Activated T-cell treated with anti-CD3 and anti-CD28 coated beads for 1 hour (primary cell): ENCODE measurements at places on chromosomes 7 and 10.

GRCh38 chr7:102320601-102321350 is 34.1 kb downstream of the SH2B2 start:
- DNase-seq: no peak

GRCh38 chr7:137082391-137082790 is 213.9 kb downstream of the CHRM2 start:
- no peak for DNase-seq

DNA sequence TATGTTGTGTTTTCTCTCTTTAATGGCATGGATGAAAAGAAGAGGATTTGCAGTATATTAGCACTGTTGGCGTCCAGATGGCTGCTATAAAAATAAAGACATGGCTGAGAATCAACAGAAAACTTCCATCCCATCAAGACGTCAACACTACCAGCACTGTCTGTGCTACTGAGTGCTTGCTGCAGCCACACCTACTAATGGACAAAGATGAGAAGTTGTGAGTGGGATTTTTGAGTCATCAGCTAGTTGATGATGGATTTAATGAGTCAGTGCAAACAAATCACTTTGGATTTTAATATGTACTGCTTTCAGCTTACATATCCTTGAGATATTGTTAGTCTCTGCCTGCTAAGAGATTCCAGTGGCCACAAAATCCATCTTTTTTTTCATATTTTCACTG is 631.0 kb upstream of the ANKRD30A start:
- no peak for DNase-seq

- DNase-seq: no peak
These were observed 153.3 kb downstream of the STK31 start for GRCh38 chr7:23863209-23863787.

GRCh38 chr7:150626696-150627095 is 5.5 kb downstream of the GIMAP6 start:
- DNase-seq: no peak

- DNase-seq: no peak
These were observed at the start of gene CPXM2 for GRCh38 chr10:123891144-123892071. TSS of gene CPXM2 (minus strand) at chr10:123891807. CDS start at chr10:123891659, 148 bp downstream.

- no peak for DNase-seq
These were observed 193.6 kb downstream of the MLLT10 start for GRCh38 chr10:21727452-21728168.

GRCh38 chr10:14736600-14737081 is 38.1 kb downstream of the FAM107B start:
- no peak for DNase-seq

- no peak for DNase-seq
These were observed 22.3 kb downstream of the CHST15 start for GRCh38 chr10:124071141-124071540.

- DNase-seq: no peak
These were observed 70.6 kb upstream of the GLCCI1 start for GRCh38 chr7:7897949-7898515.

DNA sequence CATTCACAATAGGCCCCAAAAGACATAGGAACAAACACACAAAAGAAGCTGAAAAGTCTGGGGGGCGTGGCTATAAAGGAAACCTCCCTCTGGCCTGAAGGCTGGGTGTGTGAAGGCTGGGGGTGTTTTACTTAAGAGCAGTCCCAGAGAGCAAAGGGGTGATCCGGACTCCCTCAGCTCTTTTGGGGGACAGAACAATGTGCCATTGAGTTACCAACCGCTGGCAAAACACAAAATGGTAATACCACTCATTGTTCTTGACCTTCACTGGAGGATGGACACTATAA is 189.0 kb downstream of the COBL start:
- DNase-seq: no peak

- no peak for DNase-seq
These were observed 84.3 kb downstream of the ELFN1 start for GRCh38 chr7:1754345-1754908.

GRCh38 chr10:7428673-7429350 is 18.0 kb upstream of the SFMBT2 start:
- no peak for DNase-seq

GRCh38 chr7:12757443-12757842 is 70.0 kb downstream of the ARL4A start:
- no peak for DNase-seq

GRCh38 chr7:5177060-5177459 is 13.0 kb upstream of the WIPI2 start:
- DNase-seq: no peak

GRCh38 chr7:132307465-132307864 is 268.8 kb downstream of the PLXNA4 start:
- no peak for DNase-seq

GRCh38 chr7:36084485-36085091 is 68.5 kb upstream of the EEPD1 start:
- DNase-seq: no peak

DNA sequence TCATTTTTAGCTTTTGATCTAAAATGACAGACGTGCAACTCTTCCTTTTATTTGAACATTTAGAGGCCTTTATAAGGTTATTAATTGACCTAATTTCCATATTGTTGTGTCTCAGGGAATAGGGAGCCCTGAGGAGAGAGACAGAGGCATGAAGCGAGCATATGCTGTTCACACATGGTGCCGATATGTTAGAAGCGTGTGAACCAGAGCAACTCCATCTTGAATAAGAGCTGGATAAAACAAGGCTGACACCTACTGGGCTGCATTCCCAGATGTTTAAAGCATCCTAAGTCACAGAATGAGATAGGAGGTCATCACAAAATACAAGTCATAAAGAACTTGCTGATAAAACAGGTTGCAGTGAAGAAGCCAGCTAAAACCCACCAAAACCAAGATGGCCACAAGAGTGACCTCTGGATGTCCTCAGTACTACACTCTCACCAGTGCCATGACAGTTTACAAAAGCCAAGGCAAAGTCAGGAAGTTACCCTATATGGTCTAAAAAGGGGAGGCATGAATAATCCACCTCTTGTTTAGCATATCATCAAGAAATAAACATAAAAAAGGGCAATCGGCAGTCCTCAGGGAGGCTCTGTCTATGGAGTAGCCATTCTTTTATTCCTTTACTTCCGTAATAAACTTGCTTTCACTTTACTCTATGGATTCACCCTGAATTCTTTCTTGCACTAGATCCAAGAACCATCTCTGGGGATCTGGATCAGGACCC is 80.1 kb downstream of the SEC61G start:
- no peak for DNase-seq

DNA sequence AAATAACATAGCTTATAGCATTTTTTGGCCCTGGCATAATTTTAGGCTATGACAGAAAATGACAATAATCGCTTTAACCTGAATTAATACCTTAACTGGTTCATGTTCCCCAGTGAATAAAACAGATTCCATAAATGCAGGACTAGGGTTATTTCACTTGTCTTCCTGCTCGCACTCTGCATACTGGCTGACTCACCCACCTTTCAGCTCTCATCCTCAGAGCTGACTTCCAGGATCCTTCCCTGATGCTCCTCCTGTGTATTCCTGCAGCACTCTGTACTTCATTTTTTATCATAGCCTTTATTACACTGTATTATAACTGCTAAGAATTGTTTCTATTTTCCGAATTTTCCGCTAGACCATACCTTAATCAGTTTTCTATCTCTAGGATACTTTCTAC is 123.7 kb downstream of the AVL9 start:
- DNase-seq: no peak

DNA sequence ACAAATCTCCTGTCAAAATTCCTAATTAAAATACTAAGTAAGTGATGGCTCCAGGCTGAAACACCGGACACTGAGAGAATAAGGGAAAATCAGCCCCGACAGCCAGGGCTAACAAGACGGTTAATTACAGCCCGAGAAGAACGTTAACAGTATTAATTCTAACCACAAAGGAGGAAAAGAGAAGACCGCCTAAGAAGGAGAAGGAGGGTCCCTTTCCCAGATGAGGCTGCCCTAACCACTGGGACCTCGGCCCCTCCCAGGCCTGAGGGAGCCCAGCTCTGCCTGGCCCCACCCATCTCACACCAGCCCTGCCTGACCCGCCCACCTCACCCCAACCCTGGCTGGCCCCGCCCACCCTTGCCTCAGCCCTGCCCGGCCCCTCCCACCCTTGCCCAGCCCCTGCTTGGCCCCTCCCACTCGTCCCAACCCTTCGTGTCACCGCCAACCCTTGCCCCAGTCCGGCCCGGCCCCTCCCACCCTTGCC is 51.3 kb downstream of the PWWP2B start:
- peak; percentile 31 for DNase-seq

DNA sequence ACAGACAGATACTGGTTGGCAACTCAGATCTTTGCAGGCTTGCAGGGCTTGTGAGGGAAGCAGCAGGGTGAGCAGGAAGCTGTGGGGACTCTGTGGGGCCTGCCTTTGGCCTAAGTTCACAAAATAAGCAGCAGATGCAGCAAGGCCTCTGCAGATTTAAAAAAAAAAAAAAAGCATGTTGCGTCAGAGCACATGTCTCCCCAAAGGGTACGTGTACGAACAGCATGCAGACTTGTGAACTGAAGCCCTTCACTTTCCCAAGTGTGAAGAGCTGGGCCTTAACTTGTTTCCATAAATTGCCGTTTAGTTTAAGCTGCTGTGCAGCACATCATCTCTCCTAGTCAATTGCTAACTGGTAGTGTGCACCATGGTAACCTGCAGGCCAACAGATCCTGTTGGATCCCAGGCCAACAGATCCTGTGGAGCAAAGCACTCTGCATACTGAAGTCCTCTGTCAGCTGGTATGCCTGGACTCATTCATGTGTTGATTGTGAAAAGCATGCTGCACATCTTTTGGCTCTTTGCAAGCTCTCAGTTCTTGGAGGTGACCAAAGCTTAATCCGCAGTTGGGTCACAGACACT is 10.8 kb upstream of the XPNPEP1 start:
- DNase-seq: peak; percentile 12

- DNase-seq: no peak
These were observed 46.9 kb upstream of the MKRN1 start for GRCh38 chr7:140526214-140526613.

DNA sequence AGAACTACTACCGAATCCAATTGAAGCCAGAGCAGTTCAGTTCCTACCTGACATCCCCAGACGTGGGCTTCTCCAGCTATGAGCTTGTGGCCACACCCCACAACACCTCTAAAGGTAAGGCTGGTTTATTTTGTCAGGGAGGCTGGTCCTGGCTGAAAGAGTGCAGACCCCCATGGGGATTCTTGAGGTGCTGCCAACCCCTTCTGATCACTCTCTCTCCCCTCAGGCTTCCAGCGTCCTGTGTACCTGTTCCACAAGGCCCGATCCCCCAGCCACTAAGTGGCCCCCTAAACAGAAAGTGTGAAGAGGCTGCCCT is 3.1 kb downstream of the PPP1R35 start:
- no peak for DNase-seq

DNA sequence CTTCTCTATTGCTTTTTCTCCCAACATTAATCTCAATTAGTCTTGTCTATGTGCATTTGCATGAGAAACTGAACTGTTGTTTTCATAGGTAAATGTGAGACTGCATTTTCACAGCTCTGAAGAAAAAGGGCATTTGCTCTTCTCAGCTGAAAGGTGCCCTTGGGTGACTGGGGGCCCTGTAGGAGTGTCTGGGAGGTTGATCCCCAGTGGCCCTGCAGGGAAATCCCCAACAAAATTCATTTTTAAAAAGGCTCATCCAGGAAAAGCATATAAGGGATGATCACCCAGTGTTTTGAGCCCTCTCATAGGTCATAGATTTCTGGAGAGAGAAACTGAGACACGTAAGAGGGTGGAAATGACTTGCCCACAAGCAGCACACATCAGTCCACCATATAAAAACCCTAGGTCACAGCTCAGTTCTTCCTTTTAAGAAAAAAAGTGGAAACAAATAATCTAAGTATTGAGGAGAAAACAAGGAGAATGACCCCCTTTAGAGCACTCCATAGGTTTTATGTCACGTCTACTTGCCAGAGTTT is 190.3 kb upstream of the AHR start:
- no peak for DNase-seq

- DNase-seq: no peak
These were observed 256.7 kb upstream of the GNAI1 start for GRCh38 chr7:79877874-79878465.

- DNase-seq: no peak
These were observed 9.2 kb downstream of the IL15RA start for GRCh38 chr10:5968037-5968680.

DNA sequence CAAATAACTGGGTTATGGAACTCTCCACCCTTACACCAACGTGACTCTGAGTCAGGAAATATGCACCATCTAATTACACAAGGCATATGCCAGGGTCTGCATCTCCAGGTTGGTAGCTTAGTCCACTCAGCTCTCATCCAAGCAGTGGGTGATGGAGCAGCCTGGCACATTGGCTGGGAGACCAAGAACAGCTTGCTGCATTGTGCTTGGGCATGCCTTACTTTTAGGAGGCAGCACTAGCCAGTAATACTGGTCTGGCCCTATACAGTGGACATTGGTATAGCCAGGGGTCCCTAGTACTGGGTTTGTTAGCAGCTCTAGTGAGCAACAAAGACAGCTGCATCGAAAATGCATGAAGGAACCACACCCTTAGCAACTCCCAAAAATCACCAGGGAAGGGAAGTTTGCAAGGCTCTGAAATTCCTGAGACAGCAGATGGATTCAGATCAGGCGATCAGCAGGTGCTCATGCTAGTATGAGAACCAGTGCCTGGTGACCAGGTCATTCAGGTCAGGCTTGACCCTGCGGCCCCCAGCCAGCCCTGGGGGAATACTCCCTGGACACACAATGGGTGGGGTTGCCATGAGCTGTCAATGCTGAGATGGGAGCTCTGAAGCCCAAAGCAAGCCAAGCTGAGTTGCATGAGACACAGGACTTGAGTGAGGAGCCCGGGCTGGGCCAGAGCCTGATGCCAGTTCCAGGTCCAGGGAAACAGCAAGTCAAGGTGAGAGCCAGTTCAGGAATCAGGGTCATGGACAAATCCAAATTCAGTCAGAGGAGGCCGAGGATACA is 217.9 kb upstream of the ZMIZ1 start:
- no peak for DNase-seq

DNA sequence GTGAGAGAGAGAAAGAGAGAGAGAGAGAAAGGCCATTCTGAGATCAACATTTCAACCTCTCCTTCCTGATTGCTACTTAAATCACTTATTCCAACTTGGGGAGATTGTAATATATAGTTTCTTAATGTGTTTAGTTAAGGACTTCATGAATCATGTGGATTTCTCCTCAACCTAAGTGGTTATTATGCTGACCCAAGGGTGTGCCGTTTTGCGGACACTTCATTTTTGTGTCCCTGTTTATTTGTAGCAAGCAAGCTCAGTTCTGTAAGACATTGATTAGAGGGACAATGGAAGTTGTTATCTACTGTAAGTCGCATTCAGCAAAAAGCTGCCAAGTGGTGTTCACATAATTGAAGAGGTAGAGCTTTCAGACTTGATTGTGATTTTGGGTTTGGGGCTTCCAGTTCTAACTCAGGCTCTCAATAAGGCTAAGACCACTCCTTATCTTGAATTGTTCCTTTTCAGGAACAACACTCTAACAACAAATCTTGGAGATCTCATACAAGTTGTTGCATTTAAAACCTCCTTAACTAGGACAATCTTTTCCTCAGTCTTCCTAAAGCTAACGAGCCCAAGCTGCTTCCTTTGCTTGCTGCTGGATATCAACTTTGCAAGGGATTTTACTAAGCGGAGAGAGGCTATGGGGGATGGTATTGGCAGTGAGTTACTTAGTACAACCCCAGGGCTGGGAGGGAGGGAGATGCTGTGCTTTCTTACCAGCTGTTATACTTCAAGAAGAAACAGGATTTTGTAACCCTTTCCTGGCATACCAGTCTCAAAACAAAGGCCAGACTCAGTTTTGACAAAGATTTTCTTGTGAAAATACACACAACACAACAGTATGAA is 19.8 kb upstream of the COL1A2 start:
- DNase-seq: no peak
